Foreskin keratinocyte (primary cell): ENCODE measurements at places on chromosomes 5 and 9. TPM values are rescaled to one million over a fixed set of nuclear protein-coding genes. Genes with fewer than 3 reads are reported as not detected.

DNA sequence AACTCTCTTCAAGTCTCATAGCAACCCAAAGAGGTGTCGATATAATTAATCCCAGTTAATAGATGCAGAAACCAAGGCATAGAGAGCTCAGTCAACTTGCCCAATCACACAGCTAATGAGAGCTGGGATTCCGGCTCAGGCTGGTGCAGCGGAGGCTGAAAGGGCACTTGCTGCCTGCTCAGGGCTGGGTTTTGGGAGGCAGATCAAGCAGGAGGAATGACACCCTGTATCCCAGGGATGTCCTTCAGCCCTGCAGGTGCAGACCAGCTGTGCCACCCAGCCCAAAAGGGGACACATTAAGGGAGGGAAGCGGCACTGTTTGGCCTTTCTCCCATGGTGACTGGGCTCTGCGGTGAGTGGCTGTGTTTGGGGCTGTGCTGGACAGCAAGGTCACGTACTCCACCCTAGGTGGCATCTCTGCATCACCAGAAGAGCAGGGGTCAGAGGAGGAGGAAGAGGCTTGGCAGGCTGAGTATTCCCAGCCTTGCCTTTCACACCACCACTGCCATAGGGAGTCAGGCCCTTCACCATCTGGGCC, 124.1 kb downstream of the MVB12B start:
- DNase-seq: no peak

ZFP62 gene
- 7.6 and 9.2 TPM in 2 replicates for polyA plus RNA-seq

DNA sequence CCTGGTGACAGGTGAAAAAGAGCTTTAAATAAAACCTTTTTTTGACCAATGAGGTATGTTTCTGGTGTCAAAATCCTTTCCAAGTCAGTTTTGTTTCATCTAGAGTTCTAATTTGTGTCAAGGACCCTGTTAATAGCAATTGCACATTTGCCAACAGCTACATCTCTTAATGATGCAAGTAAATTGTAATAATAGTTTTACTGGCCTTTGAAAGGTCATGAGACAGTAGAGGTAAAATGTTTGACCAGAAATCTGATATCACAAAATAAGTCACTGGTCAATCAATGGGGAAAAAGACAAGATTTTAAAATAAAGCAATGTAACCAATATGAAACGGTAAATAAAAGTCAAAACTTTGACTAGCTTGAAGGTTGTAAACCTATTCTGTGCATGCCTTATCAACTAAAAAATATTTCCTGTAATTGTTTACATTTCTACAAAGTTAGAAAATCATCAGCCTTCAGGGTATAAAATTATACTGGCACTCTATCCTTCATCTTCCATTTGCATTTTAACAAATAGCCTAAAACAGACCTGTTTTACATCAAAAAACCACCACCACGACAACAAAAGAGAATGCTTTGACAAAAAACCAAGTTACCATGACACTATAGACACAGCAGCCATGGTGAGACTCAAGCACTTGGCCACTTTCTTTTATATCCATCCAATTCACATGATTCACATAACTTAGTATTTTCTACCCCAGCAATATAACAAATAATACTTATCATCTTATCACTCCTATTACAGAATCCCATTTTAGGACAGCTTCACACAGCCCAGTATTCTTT, 3.0 kb downstream of the NADK2 start:
- no peak for DNase-seq

PRELID2 gene
- 5.3 and 6.8 TPM in 2 replicates for polyA plus RNA-seq

GRCh38 chr5:169814522-169814921, 165.8 kb downstream of the INSYN2B start:
- no peak for DNase-seq

DNA sequence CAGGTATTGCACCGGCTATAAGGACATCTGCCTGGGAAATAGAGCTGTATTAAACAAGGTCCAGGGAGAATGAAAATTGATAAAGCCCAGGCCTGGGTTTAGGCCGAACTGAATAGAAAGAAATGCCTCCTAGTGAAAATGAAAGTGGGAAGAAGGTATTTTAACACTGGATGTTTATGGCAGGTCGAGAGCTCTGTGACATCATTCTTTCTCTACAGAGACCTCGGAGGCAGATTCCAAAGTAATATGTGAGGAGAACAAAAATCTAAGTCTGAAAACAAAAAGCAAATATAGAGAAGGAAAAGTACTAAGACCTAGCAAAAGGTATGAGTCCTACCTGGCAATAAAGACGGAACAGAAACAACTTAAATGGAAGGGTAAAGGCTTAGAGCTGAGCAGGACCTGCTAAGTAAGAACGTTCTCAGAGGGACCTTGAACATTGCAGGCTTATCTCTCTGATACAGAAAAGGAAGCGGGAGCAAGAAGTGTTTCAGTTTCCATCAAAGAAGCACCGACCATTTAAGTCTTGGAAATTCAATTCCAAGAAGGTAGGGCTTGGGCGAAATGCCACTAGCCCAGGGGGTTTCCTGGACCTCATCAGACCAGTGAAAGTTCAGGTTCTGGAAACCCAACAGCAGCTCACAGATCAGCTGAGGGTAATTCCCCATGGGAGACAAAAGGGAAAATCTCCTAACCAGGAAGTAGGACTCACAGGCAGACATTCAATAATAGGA, 80.0 kb downstream of the SUSD1 start:
- no peak for DNase-seq

MELK gene
- 36.9 and 49.8 TPM in 2 replicates for polyA plus RNA-seq

CDC20B gene
- not detected in 2 replicates for polyA plus RNA-seq

DNA sequence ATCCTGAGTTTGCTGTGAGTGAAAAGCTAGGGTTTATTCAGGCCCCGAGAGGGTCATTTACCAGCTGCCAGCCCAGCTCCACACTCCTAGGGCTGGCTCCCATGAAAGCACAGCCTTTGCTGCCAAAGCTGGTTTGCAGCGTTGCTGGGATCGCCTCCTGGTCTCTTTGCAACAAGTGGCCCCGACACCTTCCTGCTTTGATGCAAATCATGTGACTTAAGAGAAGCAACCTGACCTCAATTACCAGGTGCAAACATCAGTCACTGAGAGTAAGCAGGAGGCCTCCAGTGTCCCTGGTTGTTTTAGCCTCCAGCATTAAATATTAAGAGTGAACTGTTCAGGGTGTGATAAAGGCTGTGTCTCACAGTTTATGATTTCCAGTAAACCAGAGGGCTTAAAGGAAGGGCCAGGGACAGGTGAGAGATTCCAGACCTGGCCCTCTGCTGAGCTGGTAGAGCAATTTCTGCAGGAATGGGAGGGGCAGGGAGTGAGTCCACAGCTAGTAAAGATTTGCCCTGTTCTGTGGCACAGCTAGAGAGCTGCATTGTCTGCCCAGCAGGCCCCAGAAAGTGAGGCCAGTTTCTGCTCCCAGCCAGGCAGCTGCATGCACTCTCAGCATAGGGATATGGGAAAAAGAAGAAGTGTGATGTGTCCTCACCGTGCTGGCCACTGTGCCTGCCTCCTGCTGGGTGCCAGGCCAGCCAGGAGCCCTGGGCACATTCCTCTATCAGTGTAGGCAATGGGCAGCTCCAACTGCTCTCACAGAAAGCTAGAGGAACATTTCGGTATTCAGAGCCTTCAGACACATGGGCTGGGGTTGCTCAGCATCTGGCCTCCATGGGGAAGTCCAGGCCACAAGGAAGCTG, 58.0 kb downstream of the SLC22A5 start:
- peak; percentile 53 for DNase-seq

ARHGEF37 gene
- 0.96 and 1.2 TPM in 2 replicates for polyA plus RNA-seq

DNA sequence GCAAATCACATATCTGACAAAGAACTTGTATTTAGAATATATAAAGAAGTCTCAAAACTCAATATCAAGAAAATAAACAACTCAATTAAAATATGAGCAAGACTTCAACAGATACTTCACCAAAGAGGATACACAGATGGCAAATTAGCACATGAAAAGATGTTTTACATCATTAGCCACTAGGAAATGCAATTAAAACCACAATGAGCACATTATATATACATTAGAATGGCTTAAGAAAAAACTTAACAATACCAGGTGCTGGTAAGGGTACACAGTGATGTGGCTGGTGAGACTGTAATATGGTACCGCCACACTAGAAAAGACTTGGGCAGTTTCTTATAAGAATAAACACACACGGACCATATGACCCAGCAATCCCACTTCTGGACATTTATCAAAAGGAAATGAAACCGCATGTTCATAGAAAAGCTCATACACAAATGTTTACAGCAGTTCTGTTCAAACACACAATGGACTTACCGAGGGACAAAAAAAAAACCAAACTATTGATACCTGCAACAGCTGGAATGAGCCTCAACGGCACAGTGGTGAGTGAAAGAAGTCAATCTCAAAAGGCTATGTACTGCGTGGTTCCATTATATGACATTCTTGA, 27.6 kb downstream of the SEMA4D start:
- no peak for DNase-seq

DNA sequence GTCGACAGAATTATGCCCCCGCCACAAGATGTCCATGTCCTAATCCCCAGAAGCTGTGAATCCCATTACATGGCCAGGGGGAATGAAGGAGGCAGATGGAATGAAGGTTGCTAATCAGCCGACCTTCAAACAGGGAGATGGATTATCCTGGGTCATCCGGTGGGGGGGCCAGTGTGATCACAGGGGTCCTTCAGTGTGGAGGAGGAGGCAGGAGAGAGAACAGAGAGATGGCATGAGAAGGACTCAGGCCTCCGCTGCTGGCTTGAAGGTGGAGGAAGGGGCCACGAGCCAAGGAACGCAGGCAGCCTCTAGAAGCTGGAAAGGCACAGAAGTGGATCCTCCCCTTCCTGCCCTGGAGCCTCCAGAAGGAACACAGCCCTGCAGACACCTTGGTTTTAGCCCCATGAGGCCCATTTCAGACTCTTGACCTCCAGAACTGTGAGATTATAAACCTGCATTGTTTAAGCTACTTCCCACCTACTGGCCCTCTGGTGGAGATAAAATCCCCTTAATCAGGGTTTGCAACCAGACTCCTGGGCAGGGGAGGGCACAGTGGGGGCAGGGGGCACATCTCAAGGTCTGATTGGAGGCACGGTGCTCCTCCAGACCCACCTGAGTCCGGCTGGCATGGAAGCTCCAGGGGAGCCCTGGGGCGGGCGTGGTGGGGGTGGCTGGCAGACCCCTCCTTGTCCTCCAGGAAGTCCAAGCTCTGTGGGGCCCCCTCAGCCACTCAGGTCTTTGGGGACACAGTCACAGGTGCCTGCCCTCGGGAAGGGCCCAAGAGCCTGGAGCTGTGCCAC, 13.8 kb downstream of the PTGES2 start:
- DNase-seq: no peak

LRRC70 gene
- 0.16 and 0.23 TPM in 2 replicates for polyA plus RNA-seq

DNA sequence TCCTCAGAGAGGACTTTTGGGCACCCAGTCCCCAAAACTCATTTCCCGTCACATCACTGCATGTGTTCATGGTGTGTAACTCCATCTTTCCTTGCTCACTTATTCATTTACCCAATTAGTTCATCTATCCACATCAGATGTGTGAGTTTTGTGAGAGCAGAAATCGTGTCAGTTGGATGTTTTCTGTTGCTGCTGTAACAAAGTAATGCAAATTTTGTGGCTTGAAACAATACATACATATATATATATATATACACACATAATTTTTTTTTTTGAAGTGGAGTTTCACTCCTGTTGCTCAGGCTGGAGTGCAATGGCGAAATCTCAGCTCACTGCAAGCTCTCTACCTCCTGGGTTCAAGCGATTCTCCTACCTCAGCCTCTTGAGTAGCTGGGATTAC, 70.5 kb upstream of the BOD1 start:
- no peak for DNase-seq

TRPM3 gene
- polyA plus RNA-seq: not detected in 2 replicates

TTC39B gene
- polyA plus RNA-seq: 2.7 and 2.9 TPM in 2 replicates

GRCh38 chr5:170569101-170569500, 65.3 kb downstream of the KCNIP1 start:
- DNase-seq: no peak

DNA sequence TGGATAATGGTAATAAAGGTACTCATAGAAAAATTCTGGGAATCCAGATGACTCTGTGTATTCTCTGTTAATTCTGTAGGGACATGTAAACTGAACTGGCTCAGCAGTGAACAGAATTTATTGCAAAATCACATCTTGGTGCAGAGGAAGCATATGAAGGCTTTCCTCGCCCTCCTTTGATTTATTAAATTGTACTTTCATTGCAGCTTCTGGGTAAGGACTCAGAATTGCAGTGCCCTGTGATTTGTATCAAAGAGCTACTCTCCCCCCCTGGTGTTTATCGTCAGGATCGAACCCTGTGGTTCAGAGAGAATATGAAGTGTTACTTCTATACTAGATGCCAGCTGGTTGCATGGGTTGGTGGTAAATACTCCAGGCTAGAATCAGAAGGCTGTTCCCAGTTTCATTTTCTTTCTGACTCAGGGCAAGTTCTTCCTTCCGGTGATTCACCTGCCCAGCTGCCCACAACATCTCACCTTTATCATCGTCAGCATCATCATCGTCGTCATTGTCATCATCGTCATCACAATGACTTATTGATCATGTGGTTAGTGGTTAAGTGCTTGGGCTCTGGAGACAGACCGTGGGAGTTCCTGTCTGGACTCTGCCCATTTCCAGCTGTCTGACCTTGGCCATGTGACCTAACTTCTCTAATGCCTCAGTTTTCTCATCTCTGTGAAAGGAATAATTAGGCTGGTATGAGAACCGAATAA, 238.8 kb downstream of the ARHGAP26 start:
- DNase-seq: peak; percentile 100

- peak; percentile 15 for DNase-seq
Measured at GRCh38 chr9:32783168-32783891, at the start of gene TMEM215. Gene TMEM215 (plus strand): TSS chr9:32783540. CDS start chr9:32784184, 644 bp downstream.

DNA sequence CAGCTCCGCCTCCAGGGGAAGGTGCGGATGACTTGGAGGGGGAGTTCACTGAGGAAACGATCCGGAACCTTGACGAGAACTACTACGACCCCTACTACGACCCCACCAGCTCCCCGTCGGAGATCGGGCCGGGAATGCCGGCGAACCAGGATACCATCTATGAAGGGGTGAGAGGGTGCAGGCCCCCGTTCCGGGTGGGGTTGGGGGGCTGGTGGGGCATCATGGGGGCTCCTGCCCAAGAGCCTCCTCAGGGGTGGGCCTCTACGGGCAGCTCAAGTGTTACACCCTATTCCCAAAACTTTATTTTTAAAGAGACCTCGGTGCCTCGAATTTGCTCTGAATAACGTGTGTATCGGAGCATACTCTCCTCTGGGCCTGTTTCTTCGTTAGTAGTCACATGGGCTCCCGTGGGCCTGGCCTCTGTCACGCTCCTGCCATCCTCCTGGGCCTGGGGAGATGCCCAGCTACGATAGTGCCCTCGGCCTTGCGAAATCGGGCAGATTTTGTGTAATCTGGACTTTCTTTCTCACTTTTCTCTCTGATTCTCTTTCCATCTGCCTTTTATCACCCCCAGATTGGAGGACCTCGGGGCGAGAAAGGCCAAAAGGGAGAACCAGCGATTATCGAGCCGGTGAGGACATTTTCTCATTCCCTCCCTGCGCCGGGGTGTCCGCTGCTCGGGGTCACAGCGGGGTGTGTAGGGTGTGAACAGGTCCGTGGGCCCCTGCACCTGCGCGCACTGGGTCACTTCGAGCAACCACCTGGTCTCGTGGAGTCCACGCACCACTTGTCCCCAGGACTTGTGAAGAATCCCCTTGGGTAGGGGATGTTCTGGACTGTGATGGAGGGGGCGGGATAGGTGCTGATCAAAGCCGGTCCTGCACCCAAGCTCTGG, 90.1 kb downstream of the COL5A1 start:
- no peak for DNase-seq

GRCh38 chr9:137705443-137705863, 86.6 kb downstream of the EHMT1 start:
- DNase-seq: no peak

SLC28A3 gene
- 0.10 and 0.11 TPM in 2 replicates for polyA plus RNA-seq

SLC6A7 gene
- not detected in 2 replicates for polyA plus RNA-seq

- no peak for DNase-seq
Measured at GRCh38 chr9:108333530-108333983, 522.2 kb downstream of the ACTL7B start.

GRCh38 chr9:34134521-34134920, 8.0 kb upstream of the DCAF12 start:
- DNase-seq: no peak
